ENCODE measurements at places on chromosomes 16 and 17.

GRCh38 chr17:70478902-70479301, 309.6 kb downstream of the KCNJ2 start:
- DNase-seq: no peak

GRCh38 chr17:40453881-40454612, 10.8 kb downstream of the IGFBP4 start:
- DNase-seq: no peak

- DNase-seq: peak; percentile 52
These were observed 9.4 kb downstream of the CMC2 start for GRCh38 chr16:80997139-80997798.

- no peak for DNase-seq
These were observed 5.3 kb downstream of the CBX4 start for GRCh38 chr17:79833744-79834564.

DNA sequence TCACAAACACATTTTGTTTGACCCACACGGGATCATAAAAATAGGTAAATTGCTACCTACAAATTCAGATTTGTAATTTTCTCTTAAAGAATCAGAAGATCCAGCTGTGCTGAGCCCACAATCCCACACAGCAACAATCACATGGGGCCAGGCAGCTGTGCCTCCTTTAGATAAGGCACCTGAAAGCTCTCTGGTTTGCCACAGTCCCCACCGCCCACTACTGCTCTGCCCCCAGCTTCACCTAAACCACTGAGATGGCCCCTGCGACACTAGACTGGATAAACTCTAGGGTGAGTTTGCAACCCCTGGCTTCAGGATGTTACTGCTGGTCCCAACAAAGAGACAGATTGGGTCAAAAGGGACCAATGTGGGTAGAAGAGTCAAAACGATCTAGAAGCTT, 96.8 kb downstream of the GSG1L start:
- no peak for DNase-seq

GRCh38 chr16:89018282-89019158, 41.5 kb upstream of the CBFA2T3 start:
- DNase-seq: peak; percentile 54

- DNase-seq: no peak
These were observed 263.5 kb upstream of the AXIN2 start for GRCh38 chr17:65824901-65825300.

- peak; percentile 51 for DNase-seq
These were observed 1.4 kb upstream of the TTLL6 start for GRCh38 chr17:48818361-48818841.

DNA sequence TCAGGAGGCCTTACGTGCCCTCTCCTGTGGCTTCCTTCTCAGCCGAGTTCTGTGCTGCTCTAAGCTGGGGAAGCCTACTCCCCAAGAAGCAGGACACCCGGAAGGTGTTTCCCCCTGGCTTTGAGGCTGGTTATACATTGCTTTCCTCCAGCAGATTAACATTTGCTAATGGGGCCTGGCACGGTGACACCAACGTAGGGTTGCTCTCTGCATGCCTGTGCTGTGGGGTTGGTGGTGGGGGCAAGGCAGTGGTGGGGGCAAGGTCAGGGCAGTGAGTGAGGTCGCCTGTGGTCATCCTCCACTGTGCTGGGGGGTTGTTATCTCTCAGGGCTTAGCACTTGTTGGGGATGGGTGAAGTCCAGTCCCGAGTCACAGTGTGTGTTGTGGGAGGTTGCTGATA, 4.2 kb downstream of the USP6 start:
- no peak for DNase-seq

DNA sequence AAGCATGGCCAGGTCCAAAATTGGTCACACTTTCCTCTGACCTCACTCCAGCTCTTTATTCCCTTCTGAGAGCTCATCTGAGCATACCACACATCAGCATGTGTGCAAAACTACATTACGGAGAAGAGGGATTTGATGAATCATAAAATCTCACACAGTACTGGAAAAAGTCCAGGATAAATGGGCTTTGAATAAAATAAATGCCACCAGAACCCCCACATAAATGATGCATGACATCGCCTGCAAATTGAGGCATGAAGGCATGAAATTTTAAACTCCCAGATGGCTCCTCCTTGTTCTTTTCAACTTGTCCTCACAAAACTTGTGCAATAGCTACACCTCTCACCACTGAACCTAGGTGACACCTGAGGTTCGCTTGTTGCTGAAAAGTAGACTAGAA, 439.5 kb downstream of the CA10 start:
- DNase-seq: no peak

- no peak for DNase-seq
These were observed 252.4 kb downstream of the IRF8 start for GRCh38 chr16:86151239-86151851.

GRCh38 chr17:76500074-76500746, 1.0 kb downstream of the RHBDF2 start:
- peak; percentile 52 for DNase-seq

DNA sequence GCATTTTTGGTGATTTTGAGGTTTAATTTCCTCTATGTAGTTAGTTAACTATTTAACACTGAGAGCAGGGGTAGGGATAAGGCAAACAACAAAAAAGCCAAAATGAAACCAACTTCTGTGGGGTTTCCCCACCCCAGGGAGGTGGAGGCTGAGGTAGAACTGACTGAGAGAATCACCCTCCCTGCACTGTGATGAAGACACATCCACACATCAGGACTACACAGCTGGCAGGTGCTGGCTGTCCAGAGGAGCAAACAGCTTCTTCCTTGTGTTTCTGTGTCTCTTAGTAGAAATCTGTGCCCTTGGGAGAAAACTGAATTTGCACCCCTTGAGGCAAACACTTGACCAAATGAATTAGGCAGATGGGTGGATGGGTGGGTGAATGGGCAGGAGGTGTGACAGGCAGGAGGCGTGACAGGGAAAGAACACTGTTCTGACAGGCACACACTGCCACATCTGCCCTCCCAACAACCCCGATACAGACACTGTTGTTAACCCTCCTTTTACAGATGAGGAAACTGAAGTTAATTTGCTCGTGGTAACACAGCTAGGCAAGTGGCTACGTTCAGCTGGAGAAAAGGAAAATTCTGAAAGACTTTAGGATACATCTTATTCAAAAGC, 62.9 kb upstream of the AMZ2 start:
- no peak for DNase-seq

DNA sequence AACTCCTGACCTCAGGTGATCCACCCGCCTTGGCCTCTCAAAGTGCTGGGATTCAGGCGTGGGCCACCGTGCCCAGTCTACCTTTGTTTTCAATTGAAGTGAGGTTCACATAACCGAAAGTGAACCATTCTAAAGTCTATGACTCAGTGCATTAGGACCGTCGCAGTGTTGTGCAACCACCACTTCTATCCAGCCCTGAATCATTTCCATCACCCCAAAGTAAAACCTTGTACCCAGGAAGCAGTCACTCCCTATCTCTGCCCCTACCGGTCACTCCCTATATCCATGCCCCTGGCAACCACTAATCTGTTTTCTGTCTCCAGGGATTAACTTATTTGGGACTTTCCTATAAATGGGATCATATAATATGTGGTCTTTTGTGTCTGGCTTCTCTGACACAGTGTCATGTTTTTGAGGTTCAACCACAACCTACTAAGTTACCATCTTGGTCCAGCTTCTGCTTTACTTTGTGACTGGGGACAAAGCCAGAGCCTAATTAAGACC, 28.3 kb upstream of the CDC42EP4 start:
- no peak for DNase-seq

DNA sequence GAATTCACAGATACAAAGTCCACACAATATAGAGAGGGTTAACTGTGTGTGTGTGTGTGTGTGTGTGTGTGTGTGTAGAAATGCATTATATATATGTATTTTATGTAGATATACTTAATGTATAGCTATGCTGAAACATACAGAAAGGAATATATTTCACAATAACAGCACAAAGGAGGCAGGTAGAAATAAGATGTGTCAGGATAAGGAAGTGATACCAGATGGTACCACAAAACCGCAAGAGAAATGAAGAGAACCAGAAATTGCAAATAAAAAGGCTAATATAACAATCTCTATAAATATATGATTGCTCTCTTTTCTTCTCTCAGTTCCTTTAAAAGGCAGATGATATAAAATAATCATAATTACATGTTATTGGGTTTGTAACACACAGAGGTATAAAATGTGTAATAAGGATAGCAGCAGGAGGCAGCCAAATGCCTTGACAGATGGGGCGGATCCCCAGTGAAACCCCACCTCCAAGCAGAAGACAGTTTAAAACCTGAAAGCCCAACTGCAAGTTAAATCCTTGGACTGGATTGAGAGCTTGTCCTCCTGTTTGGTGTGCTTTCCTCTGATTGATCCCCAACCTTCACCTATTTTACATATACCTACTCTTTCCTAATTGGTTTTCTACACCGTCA, 365.4 kb upstream of the C16orf82 start:
- no peak for DNase-seq

GRCh38 chr16:7584561-7584960, 251.9 kb downstream of the RBFOX1 start:
- DNase-seq: no peak

- DNase-seq: no peak
These were observed 101.7 kb downstream of the PLCG2 start for GRCh38 chr16:81880816-81881215.

- DNase-seq: peak; percentile 95
These were observed at the start of gene POLG2 for GRCh38 chr17:64496786-64497564. POLG2 (minus strand) TSS chr17:64497054; CDS start chr17:64496968, 86 bp downstream.

- DNase-seq: no peak
These were observed 284.0 kb downstream of the SEC14L1 start for GRCh38 chr17:77424585-77425344.

- DNase-seq: no peak
These were observed 6.8 kb downstream of the CDK5R1 start for GRCh38 chr17:32493571-32493970.

DNA sequence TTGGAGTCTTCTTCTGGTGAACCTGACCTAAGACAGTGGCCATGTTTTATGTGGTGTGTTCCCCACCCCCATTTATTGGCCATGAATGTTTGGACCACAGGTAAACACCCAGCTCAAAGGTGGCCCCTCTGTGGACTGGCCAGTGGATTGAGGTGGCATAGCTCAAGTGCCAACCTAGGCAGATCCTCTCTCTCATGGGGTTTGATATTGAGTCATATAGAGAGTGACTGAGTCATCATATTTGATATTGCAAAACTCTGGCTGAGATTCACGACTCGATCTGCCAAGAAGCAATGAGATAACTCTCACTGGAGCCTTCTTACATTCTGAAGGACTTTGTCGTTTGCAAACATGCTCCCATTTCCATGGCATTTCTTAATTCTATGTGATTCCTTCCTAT, 10.5 kb upstream of the TEKT3 start:
- DNase-seq: no peak

DNA sequence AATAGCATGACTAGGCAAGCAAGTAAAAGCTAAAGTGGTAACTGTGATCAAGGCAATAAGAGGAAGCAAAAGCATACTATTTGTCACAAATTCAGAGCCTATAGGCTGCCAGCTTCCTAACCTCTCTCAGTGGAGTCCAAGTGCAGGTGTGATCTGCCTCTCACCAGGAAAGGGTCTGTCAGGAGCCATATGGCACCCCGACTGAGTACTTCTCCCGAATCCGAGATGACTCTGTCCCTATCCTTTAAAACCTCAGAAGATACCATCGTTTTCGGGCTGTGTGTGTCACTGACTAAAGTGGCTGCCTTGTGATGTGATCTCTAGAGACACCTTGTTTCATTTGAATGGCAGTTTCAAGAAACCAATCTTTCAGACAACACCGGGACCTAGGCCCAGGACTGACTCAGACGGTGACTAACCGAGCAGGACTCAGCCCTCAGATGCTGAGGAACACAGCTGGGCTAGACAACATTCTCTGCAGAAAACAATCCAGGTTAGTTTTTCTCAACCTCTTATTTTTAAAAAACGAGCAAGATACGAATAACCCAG, 63.6 kb downstream of the SMG6 start:
- no peak for DNase-seq

GRCh38 chr16:53713403-53714204, 9.6 kb downstream of the FTO start:
- DNase-seq: no peak

- no peak for DNase-seq
These were observed 64.8 kb upstream of the KIFC3 start for GRCh38 chr16:57867000-57867561.

GRCh38 chr17:8828517-8828875, 29.3 kb upstream of the MFSD6L start:
- no peak for DNase-seq

Measured in DMS53 (cell line).